ENCODE measurements at places on chromosomes 1 and 21.

DNA sequence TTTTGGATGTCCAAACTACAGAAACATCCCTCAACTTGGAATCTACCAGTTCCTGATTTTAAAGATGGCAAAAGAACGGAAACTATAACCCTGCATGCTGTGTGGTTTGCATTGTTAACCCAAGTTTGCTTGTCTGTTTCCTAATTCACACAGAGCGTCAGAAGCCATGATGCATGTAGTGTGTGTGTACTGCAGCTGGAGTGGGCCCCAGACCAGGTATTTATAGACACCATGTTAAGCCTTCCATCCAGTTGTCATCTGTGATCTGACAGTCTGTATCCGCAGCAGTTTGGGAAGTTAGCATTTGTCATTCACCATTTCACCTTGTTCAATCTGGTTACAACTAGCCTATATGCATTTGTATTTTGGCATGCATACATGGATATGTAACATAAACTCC, 27.7 kb upstream of the PLEKHM2 start:
- DNase-seq: no peak

- no peak for DNase-seq
Measured at GRCh38 chr1:68485431-68486022, 11.4 kb downstream of the DEPDC1 start.

DNA sequence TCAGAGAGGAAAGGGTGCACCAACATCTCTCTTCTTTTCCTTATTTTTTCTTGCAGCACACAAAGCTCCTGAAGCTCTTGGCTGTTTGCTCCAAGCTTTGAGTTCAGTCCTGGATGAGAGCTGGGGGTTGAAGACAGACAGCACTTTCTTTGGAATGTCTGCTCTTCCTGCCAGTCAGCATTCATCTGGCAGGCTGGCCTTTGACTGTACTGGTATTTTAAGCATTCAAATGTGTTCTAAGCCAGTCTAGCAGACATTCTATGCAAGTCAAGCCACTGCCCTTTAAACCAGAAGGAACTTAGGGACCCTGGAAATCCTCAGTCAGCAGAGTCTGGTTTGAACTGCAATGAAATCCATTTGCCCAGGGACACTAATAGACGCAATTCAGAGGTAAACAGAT, 45.0 kb downstream of the XCL1 start:
- DNase-seq: no peak

DNA sequence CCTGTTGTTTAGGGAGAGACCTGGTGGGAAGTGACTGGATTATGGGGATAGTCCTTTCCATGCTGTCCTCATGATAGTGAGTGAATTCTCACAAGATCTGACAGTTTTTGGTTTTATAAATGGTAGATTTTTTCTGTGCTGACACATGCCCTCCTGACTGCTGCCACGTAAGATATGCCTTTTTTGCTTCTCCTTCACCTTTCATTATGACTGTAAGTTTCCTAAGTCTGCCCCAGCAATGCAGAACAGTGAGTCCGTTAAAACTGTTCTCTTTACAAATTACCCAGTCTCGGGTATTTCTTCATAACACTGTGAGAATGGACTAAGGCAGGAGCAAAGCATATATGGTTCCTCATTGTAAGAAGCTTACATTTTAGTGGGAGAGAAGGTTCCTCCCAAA, 1727.2 kb downstream of the NCAM2 start:
- DNase-seq: no peak

GRCh38 chr1:46535063-46535462, 16.4 kb downstream of the KNCN start:
- DNase-seq: no peak

DNA sequence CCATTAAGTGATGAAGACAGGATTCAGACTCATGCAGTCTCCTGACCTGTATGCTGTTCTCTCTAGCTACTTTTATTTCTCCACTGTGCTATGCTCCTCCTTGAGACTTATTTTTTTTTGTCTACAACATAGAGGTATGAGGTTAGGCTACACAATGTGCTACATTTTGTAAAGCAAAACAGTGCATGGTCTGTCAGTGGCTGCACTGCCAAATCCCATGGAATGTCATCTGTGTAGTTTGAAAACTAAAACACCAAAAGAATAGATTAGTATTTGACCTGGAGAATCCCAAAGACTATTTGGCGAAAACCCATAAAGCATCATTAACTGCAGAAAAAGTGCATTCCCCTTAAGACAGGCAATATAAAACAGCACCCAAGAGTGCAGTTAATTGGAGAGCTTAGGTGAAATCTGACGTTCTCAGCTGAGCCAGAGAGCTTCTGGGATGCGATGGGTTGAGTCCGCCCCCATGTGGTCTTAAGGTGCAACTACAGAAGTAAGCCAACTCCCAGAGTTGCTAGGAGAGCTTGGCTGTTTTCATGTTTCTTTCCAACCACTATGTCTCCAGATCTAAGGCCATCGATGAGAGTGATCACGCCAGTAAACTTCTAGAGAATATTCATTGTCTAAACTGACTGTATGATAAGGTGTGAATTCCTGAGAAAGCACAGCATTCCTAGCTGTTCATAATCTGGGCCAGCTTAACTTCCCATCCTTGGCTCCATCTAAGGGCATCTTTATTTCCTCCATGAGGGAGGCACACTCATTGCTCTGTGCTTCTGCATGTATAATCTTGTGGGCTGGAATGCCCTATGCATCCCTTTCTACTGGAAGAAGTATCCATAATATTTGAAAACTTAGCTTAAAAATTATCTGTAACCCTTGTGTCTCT, 20.7 kb upstream of the CYP2J2 start:
- peak; percentile 30 for DNase-seq

DNA sequence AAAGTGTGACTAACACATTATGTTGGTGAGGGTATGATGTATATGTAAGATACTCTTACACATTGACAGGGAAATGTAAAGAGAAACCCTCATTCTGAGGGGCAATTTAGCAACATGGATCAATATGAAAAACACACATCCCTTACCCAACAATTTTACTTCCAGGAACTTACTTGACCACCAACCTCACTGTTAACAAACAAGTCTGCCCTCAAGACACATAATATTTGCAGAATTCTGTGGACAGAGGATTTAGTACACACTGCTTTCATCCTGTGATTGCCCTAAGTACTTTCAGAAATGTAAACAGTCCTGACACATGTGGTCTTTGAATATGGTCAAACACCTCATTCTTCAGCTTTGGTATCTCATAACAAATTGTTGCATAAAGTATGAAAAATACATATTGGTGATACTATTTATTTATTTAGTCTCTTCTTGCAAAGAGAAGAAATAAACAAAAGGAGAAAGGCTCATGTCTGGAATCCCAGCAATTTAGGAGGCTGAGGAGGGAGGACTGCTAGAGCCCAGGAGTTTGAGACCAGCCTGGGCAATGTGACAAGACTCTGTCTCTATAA, 6.9 kb downstream of the USP48 start:
- no peak for DNase-seq

DNA sequence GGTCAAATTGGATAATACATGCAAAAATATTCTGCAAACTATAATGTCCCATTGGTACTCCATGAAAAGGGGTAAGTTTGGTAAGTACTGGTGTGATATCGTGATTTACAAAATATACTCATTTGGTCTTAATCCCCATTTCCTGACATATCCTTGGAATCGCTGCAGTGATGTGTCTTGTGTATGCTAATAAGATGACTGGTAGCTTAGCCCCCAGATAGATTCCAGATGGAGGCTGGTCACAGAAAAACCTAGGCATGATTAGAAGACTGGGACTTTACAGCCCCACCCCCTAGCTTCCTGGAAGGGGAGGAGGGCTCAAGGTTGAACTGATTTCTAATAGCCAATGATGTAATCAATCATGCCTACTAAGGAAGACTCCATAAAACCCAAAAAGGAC, 3.0 kb downstream of the VAMP4 start:
- no peak for DNase-seq

GRCh38 chr1:167602840-167603239, 27.2 kb upstream of the RCSD1 start:
- no peak for DNase-seq

GRCh38 chr1:214453109-214453722, 98.2 kb downstream of the PTPN14 start:
- DNase-seq: no peak

DNA sequence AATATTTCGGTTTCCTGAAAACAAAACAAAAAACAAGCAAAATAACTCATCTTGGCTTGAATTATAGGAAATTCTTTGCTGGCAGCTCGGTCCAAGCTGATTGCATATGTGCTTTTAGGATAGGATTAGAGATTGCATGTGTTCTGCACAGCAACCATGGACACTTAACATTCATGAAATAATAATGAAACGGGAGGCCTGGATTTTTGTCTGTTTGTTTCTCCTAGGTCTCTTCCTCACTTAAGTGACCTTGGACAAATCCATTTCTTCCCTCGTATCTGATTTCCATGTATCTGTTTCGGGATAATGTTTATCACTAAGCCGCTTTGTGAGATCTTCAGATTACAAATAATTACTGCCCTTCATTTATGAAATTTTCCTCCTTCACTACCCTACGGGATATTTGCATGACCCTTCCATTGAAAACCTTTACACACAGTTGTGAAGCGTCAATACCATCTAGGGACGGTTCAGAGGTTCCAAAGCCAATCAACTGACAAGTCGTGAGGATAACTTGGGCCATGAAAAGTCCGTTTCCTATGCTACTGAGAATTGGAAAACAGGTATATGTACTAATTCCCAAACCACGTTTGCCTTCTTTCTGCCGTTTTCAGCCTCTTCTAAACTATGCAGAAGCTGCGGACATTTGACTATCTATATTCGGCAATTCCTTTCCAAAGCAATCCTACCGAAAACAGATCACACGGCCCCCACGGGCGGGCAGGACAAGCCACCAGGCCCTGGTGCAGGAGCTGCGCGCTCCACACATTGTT, 1.3 kb upstream of the H3-3A start:
- DNase-seq: no peak

DNA sequence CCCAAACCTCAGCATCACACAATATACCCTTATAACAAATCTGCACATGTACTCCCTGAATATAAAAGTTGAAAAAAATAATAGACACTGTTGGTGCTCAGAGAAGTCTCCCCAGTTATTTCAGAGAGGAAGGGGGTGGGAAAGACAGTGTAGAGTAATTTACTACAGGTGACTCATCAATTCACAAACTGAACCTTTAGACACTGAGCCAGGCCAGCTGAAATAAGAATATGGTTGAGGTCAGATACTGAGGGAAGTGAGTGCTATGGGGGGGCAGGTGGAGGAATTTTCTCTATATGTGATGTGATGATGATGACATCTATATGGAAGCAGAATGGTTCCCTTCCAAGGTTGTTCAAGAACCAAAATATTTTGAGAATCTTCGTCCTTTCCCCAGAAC, 50.1 kb downstream of the MRPL39 start:
- no peak for DNase-seq

DNA sequence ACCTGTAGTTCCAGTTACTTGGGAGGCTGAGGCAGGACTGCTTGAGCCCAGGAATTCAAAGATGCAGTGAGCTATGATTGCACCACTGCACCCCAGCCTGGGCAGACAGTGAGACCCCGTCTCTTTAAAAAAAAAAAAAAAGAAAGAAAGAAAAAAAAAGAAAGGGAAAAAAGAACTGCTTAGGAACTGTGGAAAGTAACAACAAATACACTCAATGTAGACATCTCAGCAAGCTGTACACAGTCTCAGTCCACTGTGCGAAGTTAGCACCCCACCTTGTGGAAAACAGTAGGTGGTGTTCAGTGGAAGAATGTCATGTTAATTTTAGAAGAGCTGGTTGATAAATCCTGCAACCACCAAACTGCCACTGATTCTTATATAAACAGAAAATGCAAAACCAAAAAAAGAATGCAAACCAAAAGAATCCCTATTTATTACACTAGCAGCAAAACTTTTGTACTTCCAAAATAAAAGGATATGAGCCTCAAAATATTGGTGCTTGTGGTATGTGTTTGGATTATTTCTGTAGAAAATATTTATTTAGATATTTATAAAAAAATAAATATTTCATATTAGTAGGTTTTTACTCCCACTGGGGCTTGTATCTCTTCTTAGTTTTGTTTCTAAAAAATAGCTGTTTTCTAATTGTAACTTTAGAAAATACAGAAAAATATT, 31.1 kb downstream of the ALG14 start:
- no peak for DNase-seq

- no peak for DNase-seq
Measured at GRCh38 chr1:207966521-207966920, 55.6 kb upstream of the CD34 start.

DNA sequence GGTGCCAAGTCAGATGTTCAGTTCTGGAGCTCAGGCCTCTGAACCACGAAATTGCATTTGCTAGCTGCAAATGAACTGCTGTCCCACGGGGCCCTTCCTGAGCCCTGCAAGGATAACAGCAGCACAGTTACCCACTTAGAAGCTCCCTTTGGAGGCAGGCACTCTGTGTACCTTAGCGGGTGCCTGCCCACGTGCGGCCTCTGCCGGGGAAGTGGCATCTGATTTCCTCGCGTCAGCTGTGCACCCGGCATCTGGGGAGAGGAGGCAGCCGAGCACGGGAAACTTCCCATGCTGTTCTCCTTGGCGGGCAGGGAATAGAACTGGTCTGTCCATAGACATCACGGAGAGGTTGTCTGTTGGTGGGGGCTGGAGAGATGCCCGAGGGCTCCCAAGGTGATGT, 148.0 kb upstream of the C1orf174 start:
- no peak for DNase-seq

DNA sequence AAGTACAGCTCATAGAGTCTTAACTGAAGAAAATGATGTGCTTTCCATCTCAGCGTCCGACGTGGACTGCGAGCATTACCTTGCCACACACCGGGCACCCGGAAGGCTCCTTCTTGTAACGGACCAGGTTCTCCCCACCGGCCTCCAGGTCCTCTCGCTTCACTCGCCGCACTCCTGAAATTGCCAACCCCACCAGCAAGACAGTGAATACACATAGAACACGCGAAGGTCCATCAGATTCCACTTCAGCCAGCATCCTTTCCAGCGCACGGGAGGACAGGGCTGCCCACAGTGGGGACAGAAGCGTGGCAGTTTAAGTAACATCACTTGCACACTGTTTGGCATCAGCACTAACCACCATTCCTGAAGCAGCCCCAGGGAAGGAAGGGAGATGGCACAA, 53.3 kb downstream of the PRDM15 start:
- no peak for DNase-seq

DNA sequence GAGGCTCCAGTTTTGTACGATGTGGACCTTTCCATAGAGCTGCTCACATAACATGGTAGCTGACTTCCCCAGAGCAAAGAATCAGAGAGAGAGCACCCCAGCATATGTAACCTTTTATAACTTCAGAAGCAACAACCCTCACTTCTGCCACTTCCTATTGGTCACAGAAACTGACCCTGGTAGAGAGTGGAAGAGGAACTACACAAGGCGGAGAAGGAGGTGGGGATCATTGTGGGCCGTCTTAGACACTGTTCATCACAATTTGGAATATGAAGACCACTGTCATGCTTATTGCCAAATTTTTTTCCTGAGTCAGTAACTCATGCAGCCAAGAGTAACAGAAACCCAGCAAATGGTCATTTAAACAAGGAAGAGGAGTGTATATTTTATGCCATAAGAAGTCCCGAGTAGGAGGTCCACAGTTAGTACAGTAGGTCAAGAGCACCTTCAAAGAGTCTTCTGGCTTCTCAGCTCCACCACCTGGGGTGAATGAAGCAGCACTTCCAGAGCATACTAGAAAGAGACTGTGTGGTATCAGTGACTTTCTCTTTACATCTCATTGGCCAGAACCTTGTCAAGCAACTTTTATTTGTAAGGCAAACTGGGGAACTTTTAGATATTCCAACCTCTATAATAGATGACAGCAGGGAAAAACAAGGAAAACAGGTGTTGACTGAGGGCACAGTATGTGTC, 71.8 kb downstream of the ODF2L start:
- DNase-seq: no peak

GRCh38 chr1:207991583-207992026, 80.7 kb upstream of the CD34 start:
- no peak for DNase-seq

- no peak for DNase-seq
Measured at GRCh38 chr1:26075421-26076144, 8.2 kb upstream of the TRIM63 start.

All from effector CD8-positive, alpha-beta T cell (primary cell).